ENCODE measurements at places on chromosomes 2 and 18. TPM values are rescaled to one million over a fixed set of nuclear protein-coding genes. Genes with fewer than 3 reads are reported as not detected.

GRCh38 chr2:52431352-52431760, 1336.2 kb upstream of the CHAC2 start:
- no peaks in the 10 kb centered on the region for H3K36me3 ChIP-seq
- no peak overlapping the region for H3K27ac ChIP-seq
- no peaks in the 10 kb centered on the region for H3K27me3 ChIP-seq
- DNase-seq: no peak
- no peaks in the 10 kb centered on the region for H3K4me1 ChIP-seq
- H3K4me3 ChIP-seq: no peak overlapping the region

DNA sequence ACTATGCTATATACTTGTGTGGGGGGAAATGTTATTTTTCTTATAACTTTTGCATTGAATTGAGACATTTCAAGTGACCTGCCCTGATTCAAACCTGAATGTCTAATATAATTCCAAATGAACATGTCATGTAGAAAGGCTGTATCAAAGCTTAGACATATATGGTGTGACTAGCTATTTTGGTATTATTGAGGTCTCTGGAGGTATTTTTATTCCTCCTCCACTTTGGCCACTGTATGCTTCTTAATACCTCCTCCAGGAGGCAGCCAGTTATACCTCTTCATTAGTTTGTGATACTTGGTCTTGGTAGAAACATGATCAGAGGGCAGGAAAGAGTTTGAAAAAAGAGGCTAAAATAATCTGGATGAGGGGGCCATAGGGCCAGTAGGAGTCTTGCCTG, 217.1 kb downstream of the TCF4 start:
- H3K27ac ChIP-seq: no peak overlapping the region
- no peaks in the 10 kb centered on the region for H3K27me3 ChIP-seq
- DNase-seq: no peak
- H3K36me3 ChIP-seq: no peaks in the 10 kb centered on the region

- H3K36me3 ChIP-seq: no peaks in the 10 kb centered on the region
- H3K4me3 ChIP-seq: no peak overlapping the region
- no peaks in the 10 kb centered on the region for H3K4me1 ChIP-seq
- no peaks in the 10 kb centered on the region for H3K27me3 ChIP-seq
- DNase-seq: no peak
- no peak overlapping the region for H3K27ac ChIP-seq
These were observed 203.6 kb downstream of the UBE2E3 start for GRCh38 chr2:181183878-181184542.

Gene CROCC2
- not detected for total RNA-seq

Gene IL36RN
- total RNA-seq: not detected

Gene DNAH6
- 0.16 TPM for total RNA-seq

Gene WDFY1
- total RNA-seq: 103 TPM
